Chondrocyte (in vitro differentiated cells): ENCODE measurements at places on chromosomes 6 and 20. TPM values are rescaled to one million over a fixed set of nuclear protein-coding genes. Genes with fewer than 3 reads are reported as not detected.
A peak's percentile ranks its signal among the peaks of the same experiment; 100 is the strongest.

CGA gene
- 1.3 TPM in 1 of 3 replicates, not detected in the others for total RNA-seq

DNA sequence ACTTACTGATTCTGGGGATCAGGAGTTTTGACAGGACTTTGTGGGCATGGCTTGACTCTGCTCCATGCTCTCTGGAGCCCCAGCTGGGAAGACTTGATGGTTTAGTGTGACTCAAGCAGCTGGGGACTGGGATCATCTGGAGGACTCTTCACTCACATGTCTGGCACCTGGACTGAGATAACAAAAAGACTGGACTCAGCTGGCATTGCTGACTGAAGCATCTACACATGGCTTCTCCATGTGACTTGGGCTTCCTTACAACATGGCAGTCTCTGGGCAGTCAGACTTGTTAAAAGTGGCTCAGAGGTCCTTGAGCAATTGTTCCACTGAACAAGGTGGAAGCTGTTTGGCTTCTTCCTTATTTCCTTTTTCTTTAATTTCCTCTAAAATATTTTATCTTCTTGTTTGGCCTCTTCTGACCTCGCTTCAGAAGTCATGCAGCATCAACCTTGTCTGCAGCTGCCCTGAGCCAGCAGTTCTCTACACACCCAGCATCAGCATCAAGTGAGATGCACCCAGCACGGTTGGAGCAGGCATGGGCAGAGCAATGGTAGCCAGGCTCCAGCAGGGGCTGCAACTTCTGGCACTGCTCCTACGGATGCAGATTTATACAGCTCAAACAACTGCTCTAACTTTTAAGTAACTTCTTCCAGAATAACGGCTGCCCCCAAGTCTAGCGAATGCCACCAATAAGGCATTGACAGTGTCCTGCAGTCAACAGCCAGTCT lies 5.6 kb upstream of the HM13 start:
- DNase-seq: no peak

DNA sequence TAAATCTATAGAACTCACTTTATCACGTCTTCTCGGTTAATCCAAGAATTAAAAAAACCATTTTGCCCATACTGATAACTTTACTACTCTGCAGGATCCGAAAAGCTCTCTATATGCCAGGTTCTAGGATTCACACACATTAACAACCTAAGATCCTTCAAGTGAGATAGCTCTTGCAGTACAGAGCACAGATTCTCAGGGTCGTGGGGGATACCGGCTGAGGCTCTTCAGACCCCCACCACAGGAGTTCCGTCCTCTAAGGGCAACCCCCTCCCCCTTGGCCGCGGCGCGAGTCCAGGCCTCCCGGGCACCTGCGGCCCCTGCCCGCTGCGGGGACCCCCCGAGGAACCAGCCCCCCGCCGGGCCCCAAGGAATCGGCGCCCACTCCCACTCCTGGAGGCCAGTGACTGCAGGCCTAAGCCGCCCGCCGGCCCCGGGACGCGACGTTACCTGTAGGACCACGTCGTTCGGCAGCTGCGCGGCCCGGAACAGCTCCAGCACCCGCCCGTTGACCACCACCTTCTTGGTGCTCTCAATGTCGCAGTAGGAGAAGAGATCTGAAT lies 892 bp downstream of the REPS1 start:
- peak; percentile 76 for DNase-seq

CD24 gene
- 1.3 to 2.8 TPM (median 1.8 TPM) in 3 replicates for total RNA-seq

- DNase-seq: no peak
These were observed 1.1 kb upstream of the CLIC1 start for GRCh38 chr6:31737315-31737990.

DNA sequence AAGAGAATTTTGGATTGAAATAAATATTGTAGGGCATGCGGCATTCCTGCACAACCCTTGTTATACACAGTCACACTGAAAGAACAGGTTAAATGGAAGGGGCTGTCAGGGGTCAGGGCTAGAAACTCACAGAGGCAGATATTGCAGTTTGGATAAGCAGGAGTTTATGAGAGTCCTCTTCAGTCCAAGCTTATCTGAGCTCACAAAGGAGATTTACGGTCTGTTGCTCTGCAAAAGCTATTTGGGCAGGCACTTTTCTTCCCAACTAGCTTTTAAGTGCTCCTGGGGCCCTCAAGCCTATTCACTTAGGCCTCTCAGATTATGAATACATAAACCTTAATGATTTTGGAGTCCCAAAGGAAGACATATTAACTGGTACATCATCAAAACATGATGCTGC lies 156.2 kb downstream of the SOX4 start:
- DNase-seq: no peak

DNA sequence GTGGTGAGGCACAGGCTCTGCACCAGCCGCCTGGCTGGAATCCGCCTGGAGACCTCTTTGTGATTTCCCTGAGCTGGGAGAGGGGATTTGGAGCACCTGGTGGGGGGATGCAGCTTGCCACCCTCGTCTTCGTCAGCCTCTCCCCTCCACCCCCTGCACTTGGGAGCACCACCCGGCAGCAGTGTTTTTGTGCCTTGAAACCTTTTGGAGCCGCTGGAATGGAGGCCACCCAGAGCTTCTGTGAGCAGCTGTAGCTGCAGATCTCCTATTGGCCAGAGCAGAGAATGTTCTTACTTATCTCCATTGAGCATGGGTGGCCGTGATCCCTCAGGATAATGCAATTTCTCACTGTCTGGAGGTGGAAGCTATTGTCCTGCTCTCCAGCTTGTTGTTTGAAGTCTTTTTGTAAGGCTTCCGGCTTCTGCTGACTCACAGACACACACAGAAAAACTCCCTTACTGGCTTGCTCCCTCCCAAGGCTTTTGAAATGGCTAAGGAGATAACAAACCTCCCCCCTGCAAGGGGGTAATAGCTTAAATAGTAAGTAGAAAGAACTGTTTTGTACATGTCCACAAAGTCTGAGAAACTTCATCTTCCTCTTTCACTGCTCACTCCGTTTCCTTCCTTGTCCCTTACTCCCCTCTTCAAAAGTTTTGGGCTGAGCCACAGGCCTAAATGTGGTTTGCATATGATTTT lies 271.2 kb downstream of the PRL start:
- no peak for DNase-seq

ACTL10 gene
- 0.60 to 2.5 TPM (median 2.3 TPM) in 3 replicates for total RNA-seq

DNA sequence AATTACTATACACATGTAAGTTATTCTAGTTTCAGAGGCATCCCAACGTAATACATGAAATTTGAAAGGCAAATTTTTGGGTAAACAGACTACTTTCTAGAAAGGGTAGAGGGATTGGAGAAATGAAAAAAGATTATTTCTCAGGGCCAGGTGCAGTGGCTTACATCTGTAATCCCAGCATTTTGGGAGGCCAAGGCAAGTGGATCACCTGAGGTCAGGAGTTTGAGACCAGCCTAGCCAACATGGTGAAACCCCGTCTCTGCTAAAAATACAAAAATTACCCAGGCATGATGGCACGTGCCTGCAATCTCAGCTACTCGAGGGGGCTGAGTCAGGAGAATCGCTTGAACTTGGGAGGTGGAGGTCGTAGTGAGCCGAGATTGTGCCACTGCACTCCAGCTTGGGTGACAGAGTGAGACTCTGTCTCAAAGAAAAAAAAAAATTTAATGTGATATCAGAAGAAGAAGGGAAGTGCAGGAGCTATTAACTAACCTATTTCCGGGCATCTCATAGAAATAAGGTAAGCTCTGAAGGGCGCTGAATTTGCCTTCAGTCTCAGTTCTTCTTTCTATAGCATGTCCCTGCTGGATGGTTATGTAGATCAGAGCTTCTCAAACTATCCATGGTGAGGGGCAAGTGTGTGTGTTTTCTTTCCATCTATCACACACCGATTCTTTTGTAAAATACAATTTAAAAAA lies 100.3 kb upstream of the MTHFD1L start:
- DNase-seq: no peak

DNA sequence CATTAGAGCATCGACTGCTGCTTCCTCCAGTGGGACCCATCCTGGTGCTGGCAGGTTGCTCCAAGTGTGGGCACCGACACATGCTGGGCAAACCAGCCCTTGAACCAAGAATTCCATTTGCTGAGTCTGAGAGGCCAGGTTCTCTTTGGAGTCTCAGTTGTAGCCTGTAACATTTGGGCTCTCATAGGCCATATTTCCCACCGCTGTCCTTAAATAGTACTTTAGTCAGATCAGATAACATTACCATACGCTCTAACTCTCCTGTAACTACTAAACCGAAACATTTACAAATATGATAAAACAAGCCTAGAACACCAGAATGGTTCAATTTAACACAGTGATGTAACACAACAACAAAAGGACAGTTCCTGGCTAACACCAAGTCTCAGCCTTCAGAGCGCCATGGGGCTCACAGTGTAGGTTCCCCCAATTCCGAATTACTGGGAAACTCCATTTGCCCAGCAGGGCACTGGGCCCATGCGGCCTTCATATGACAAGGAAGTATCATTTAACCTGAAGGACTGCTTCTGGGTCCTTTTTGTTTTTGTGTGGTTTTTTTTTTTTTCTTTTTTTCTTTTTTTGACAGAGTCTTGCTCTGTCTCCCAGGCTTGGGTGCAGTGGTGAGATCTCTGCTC lies 28.4 kb upstream of the CD93 start:
- DNase-seq: no peak

- no peak for DNase-seq
These were observed 931 bp upstream of the MTCL3 start for GRCh38 chr6:127520066-127520465.

DNA sequence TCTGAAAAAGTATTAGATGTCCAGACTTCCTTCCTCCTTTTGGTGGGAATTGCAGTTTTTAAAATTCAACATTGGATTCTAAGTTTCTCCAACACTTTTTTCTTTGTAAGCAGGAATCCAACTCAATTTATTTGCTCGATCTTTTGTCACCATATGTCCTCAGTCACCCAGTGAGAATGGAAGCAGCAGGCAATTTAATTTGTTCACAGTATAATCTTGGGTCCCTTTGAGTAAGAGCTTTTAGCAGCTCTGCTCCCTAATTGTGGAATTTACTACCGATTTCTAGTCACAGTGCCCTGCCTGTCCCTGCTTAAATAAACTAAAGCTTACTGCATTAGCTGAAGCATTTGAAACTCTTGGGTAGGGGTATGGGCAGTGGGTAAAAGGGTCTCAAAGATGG lies 98.6 kb downstream of the BTBD3 start:
- DNase-seq: no peak

TSHZ2 gene
- 0.28 to 0.37 TPM in 2 of 3 replicates, not detected in the other for total RNA-seq

GRCh38 chr20:56428410-56428809 lies 16.4 kb downstream of the CASS4 start:
- DNase-seq: no peak

WFDC2 gene
- total RNA-seq: not detected in 3 replicates

F13A1 gene
- 0.94 to 2.9 TPM (median 2.7 TPM) in 3 replicates for total RNA-seq

- DNase-seq: no peak
These were observed 26.2 kb downstream of the TMEM170B start for GRCh38 chr6:11563793-11564192.

DNA sequence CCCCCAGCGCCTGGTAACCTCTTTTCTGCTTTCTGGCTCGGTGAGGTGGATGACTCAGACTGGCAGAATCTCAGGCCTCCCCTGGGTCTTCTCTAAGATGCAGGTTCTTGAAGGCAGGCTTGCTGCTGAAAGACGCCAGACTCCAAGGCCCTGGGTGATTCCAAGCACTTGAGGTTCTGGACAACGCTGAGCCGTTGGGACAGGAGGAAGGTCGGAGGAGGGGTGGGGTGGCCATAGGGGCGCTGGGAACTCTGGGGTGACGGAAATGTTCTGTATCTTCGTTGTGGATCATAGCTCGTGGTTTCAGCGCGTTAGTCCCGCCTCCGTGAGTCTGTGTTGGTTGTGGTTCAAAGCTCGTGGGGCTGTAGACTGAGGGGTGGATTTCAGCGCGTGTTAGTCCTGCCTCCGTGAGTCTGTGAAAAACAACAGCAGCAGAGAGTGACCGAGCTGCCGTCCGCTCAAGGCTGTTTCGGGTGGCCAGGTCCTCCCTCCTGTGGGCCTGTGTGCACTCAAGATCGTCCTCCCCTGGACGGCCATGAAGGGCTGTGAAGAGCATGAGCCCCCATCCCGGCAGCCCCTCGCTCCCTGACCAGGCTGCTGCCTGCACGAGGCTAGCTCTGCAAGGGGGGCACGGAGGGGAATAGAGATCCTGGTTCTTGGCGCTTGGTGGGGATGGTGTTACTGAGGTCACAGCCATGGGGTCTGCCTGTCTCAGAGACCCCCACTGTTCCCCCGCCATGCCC lies 7.7 kb downstream of the NTSR1 start:
- DNase-seq: no peak

GRCh38 chr6:105804000-105804399 lies 282.1 kb upstream of the PRDM1 start:
- DNase-seq: no peak

DNA sequence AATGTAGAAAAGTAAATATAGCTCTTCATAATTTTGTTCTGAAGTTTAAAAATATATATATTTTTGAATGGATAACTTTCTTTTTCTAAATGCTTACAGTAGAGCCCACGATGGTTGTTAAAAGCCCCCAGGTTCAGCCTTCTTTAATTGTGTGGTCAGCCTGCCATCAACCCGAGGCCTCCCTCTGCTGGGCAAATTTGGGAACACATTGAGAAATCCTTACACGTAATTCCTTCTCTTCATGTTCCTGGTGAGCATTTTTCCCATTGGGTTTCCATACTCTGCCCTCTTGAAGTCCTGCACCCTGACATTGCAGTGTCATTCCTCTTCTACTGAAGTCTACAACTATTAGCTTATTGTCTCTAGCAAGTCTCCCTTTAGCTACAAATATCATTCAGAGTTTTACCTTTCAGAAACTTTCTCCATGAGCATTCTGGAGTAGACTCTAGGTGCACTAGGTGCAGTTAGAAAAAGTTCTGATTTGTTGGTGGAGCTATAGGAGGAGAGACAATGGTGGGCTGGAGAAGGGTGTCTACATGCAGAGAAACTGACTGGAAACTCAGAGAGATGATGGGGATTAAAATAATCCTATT lies 40.6 kb downstream of the TRIM38 start:
- no peak for DNase-seq

- no peak for DNase-seq
These were observed 70.2 kb downstream of the HFE start for GRCh38 chr6:26157251-26158075.

DNA sequence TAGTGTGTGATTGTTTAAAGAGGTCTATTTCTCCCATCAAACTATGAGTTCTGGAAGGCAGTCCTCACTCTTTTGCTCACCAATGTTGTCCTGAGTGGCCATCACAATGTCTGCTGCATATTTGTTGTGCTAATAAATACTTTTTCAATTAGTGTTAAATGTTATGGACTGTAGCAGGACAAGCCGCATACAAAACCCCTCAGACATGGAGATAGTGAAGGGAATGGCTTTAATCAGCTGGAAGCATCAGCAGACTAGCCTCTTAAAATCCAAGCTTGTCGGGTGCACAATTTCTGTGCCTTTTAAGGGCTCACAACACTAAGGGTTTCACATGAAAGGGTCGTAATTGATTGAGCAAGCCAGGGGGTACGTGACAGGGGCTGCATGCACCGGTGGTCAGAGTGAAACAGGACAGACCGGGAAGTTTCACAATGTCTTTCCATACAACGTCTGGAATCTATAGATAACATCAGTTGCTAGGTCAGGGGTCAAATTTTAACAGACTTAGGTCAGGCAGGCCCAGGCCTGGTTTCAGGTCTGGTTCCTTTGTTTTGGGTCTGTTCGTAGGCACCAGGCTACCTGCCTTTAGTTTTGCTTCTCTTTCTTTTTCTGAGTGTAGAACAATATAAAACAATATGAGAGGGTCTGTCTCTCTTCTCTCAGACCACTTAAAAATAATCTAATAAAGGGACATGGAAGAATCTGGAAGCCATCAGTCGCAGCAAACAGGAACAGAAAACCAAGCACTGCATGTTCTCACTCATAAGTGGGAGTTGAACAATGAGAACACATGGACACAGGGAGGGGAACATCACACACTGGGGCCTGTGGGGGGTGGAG lies 327.6 kb upstream of the HTR1E start:
- no peak for DNase-seq

- no peak for DNase-seq
These were observed 116.0 kb upstream of the CITED2 start for GRCh38 chr6:139490482-139490881.

PRDM13 gene
- total RNA-seq: not detected in 3 replicates
